CD4-positive, alpha-beta T cell treated with Interleukin-17A for 1 hour (primary cell): ENCODE measurements at places on chromosomes 6 and 20.

- no peak for DNase-seq
Measured at GRCh38 chr6:25250878-25251277, 28.3 kb upstream of the CARMIL1 start.

DNA sequence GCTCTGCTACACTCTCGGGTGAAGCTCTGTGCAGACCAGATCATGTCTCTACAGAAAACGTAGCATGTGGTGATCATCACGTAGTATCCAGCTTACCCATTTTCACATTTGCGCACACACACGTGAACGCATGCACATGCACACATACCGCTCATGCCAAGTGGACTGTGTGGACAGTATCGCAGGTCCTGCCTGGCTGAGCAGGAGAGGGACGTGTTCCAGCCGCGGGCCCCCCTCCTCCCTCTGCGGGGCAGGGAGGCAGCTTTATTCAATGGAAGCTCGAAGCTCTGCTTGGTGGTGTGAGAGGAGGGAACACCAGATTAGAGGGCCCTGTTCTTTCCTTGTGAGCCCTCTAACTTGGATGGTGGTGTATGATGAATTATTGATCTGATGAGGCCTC, 51.1 kb downstream of the CDH26 start:
- DNase-seq: no peak

DNA sequence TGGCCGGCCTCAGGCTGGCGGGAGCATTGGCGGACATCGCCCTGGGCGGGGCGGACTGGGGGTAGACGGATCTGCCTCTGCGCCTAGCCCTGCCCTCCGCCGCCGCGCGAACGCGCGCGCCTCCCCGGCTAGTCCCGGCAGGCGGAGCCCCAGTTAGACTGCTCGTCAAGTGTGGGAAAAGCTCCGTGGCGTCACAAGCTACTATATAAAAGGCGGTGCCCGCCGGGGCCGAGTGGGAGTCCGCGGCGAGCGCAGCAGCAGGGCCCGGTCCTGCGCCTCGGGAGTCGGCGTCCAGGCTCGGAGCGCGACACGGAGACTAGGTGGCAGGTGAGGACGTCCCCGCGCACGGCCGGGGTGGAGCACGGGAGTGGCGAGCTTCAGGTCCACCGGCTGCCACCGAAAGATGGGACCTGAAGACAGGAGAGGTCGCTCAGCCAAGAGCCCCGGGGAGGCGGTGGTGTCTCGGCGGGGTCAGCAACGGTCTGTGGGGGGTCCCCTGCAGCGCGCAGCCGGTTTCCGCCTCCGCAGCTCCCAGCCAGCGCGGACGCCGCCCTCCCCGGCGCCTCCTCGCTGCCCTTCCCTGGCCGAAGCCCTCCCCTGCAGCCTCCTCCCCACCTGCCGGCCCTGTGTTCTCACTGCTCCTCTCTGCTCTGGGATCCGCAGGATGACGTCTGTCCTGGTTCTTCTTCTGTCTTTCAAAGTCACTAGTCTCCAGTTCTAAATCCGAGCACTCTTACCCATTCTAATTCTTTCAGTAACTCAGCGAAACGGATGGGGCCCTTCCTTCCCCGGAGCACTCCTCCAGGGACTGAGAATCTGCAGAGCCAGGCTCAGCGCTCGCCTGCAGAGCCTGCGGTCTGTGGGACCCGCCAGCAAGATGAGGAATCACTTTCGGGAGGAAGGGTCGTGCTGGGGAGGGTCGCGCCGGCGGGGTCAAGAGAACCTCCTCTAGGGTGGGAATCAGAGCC, 4.3 kb upstream of the RIPK1 start:
- DNase-seq: peak; percentile 95

DNA sequence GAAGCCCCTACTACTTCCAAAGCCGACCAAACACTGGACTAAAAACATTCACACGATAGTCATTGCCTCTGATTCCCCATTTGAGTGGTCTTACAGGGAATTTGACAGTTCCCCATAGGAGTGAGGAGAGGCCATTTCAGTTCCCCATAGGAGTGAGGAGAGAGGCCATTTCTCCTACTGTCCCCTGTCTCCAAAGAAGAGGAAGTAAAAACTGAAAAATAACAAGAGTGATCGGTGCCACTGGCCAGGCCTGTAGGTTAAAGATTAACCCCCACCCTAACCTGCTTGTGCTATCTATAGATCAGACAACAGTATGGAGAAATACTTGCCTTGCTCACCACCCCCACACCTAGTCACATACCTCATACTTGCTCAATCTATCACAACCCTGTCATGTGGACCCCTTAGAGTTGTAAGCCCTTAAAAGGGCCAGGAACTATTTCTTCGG, 204.0 kb upstream of the MOCS1 start:
- DNase-seq: no peak

- DNase-seq: no peak
Measured at GRCh38 chr20:29301624-29302259, 1955.7 kb upstream of the DEFB115 start.

GRCh38 chr20:31522731-31523130, 8.5 kb downstream of the HM13 start:
- no peak for DNase-seq

- DNase-seq: no peak
Measured at GRCh38 chr6:158272324-158272723, 39.9 kb upstream of the TULP4 start.

- DNase-seq: no peak
Measured at GRCh38 chr6:167797011-167797471, 29.7 kb upstream of the AFDN start.

DNA sequence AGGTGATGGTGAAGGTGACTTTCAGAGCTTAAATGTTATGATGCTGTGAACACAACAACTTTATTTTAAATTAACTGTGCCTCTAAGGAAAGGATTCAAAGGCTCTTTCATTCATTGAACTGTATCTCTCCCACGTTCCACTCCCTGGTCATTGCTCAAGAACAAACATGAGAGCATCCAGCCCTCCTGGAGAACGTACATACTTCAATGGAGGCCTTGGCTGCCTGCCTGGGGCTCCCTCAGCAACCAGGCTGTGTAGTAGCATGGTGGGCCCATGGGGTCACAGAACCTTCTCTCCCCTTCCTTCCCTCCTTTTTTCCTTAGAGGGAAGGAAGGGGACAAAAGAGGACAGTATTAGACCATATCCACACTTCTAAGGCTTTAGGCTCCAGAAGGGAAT, 234.3 kb downstream of the CDC5L start:
- DNase-seq: no peak
